ENCODE measurements at places on chromosomes 4 and X. TPM values are rescaled to one million over a fixed set of nuclear protein-coding genes. Genes with fewer than 3 reads are reported as not detected.

The FREM3 gene
- not detected for total RNA-seq

DNA sequence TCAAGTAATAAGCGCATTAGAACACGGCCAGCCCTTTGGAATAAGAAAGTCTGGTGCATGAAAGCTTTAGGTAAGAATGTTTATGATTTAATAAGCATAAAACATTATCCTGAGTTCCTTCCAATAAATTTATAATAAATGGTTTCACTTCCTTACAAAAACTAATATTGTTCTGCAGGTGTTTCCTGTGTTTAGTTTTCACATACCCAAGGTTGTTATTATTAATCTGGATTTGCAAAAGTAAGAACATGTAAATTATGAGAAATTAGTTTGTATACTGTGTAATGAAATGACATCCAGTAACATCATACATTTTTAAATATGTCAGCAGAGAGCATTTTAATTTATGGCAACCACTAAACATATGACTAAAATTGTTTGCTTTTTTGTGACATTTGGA, 72.1 kb downstream of the BANK1 start:
- DNase-seq, result no peak

DNA sequence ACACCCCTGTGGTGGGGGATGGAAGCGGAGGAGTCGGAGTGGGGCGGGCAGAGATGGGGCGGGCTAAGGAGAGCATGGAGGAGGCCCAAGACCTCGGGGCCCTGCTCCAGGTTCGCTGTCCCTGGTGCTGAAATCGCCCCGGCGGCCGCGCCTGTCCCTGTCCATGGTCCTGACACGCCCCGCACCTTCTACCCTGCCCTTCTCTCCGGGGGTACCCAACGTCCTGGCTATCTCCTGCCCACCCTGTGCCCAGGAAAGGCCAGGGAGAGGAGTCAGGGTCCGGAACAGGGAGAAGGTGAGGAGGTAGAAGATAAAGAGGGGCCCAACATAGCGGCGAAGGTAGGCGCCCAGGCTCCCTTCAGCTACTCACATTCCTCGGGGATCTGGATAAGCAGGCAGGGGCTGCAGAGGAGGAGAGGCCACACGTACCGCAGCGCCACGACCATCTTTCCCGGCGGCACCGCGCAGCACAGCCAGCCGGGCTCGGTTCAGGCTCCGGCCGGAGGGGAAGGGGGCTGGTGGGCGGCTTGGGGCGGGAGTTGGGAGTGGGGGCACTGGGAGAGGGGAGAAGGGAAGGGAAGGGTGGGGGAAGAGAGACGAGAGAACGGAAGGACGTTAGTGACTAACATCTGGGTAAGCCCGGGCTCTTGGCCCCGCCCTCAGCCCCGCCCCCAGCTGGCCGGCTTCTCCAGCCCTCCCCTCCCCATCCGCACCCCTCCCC, 10.4 kb downstream of the L1CAM start:
- DNase-seq, result no peak

GRCh38 chrX:107970073-107970472, 12.1 kb downstream of the TEX13B start:
- no peak for DNase-seq

The VCX2 gene
- not detected for total RNA-seq

DNA sequence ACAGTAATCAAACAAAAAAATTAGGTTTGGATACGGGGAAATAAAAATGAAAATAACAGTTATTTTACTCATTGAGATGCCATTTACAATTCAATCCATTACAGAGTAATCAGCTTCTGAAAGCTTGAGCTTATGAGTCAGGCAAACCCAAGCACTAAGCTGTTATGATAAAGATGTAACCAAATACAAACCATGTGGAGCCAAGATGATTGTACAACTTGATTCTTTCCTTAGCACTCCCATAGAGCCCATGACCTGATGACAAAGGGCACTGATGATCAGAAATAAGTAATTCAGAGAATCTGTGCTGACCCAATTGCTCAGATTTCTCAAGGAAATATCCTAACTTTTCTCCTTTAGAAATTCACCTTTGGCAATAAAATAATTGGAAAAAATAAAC, 40.5 kb upstream of the PRKG2 start:
- no peak for DNase-seq

- DNase-seq, result no peak
Measured at GRCh38 chrX:23381099-23382087, 46.7 kb downstream of the PTCHD1 start.

The CLGN gene
- total RNA-seq, result not detected

DNA sequence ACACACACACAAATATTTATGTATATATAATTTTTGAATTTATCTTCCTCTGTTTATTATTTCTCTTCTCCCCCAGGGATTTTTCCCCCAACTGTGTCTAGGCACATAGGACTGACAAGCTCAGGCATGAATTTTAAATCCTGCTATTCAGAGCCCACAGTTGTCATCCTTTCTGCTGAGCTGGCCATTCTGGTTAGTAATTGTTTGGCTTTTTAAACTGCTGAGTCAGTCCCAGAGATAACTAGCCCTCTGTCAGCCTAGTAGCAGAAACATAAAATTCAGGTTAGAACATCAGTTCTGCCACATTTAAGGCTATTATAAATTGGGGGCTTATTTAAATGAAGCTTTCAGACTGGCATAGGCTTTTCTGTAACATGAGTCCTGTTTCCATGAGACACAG, 151.7 kb upstream of the MAOA start:
- DNase-seq, result no peak

DNA sequence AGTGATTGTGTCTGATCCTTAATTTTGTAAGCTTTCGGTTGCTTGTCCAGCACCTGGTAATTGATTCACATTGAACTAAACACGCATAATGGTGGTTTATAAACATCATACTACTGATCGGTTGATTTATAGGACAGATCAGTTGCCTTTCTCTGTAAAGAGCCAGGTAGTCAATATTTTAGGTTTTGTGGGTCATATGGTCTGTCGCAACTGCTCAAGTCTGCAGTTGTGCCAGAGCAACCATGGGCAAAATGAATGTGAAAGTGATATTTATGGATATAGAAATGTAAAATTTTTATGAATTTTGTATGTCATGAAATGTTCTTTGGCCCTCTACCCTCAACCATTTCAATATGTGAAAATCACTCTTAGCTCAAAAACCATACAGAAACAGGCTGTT, 8.9 kb downstream of the JADE1 start:
- no peak for DNase-seq

- no peak for DNase-seq
Measured at GRCh38 chr4:932713-933070, 432 bp downstream of the TMEM175 start.

- no peak for DNase-seq
Measured at GRCh38 chr4:113183032-113183605, 133.7 kb downstream of the ANK2 start.

The TKTL2 gene
- not detected for total RNA-seq

The FGF13 gene
- total RNA-seq, result 3.2 TPM

GRCh38 chrX:72110051-72110875, 21.5 kb downstream of the RTL5 start:
- peak; percentile 28 for DNase-seq

DNA sequence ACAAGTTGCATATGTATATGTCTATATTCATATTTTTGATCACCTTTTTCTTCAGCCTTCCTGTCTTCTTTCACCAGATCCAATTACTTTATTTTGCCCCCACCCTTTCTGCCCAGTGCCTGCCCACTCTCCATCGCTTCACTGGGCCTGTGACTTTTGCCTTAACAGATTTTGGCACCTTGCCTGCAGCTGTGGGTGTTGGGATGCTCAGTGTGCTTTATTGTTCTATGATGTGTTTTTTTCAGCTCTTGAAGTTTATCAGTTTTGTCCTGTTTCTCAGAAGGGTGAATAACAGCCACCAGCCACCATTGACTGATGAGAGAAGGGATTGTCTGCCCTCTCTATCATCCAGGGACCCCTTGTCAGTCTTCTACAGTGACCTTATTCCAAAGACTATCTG, 77.2 kb upstream of the GALNT7 start:
- no peak for DNase-seq

GRCh38 chrX:24357106-24357505, 3.3 kb upstream of the SUPT20HL1 start:
- no peak for DNase-seq

DNA sequence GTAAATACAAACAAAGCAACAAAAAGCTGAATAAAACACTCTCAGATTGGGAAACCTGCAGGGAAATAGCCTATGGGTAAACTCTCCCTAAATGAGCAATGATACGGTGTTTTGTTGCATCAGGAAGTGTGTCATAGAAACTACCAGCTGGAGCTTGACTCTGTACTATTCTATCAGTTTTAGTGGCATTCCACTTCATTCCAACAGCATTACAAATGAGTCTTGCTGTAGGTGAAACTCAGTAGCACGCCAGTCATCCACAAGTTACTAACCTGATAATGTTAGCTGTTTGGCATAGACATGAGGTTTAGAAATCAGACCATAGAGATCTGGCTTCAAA, 24.9 kb downstream of the FGFBP1 start:
- no peak for DNase-seq

DNA sequence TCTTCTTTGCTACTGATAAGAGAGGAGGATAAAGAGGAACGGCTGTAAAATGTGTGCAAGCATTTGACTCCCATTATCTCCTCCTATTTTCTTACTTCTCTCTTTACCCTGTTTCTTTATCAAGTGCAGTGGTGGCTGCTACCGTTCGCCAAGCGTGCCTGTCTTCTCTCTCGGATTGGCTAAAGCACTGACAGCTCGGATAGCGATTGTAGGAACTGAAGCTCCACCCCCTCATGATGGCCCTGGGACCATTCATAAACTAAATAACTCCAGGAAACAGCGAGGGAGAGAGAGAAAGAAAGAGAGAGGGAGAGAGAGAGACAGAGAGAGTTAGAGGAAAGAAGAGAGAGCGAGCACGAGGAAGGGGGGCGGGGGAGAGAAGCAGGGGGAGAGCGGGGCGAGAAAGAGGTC, 305 bp upstream of the MAB21L2 start:
- no peak for DNase-seq

DNA sequence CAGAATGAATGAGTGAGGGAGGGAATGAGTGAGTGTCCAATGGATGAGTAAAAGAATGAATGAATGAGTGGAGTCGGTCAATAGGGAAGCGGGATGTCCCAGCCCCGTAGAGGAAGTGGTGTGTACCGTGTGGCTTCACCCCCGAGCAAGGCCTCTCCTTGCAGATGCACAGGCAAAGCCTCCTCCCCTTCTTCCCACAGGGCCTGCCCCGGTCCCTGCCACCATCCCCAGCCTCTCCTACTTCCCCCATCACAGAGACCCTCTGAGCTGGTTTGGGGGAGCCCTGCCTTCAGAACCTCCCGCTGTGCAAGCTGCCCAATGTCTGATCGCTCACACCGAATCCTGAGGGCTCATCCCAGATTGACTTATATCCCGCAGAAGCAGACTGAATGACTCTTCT, 13.6 kb downstream of the HTRA3 start:
- DNase-seq, result no peak

DNA sequence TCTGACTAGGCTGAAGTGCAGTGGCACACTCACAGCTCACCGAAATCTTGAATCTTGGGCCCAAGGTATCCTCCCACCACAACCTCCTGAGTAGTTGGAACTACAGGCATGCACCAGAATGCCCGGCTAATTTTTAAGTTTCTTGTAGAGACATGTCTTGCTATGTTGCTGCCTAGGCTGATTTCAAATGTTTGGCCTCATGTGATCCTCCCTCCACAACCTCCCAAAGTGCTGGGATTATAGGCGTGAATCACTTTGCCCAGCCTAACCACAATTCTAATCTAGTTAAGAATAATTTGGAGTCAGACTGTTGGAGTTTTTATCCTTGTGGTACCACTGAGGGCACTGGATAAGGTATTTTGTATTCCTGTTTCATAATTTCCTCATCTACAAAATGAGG, 317.5 kb upstream of the AGA start:
- DNase-seq, result no peak

The LDOC1 gene
- total RNA-seq, result 10.6 TPM

DNA sequence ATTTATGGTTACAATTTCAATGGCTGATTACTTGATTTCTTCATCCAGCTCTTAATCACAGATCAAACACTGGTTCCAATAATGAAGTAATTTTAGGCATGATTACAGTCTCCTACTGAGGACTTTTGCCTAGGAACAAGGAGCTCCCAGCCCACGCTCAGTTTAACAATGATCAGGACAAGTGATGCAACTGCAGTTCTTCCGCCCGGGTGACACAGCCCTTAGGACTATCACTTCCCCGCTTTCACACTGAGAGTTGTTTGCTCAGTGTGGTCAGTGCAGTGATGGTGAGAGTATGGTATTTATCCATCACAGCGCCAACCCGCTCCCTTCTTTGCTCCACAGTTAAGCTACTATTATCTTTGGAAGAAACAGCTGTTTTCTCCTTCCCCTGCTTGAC, 203.2 kb upstream of the MBNL3 start:
- DNase-seq, result no peak
